ENCODE measurements at places on chromosomes 12 and 14.

DNA sequence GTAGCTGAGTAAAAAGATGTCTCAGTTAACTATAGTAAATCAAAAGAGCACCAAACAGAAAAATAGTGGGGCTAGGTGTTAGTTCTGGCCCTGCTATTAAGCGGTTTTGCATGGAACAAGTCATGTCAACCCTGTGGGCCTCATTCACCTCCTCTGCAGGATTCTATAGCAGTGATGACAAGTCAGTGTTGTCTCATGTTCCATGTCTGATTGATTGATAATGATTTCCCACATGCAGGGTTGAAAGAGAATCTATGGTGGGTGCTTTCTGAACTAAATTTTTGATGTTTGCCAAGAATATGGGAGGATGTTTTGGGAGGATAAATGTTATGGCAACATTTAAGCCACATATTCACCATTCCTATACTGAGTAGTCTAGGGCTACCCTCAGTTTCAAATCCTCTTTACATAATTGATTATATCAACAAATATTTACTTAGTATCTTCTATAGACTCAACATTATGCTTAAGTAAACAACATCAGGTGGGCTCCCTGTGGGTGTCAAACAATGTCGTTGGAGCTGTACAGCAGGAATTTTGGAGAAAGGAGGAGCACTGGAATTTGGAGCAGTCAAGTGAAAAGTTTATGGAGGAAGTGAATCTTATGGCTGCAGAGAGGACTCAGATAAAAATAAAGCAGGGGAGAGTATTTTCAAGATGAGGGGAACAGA lies 48.6 kb downstream of the IRAK3 start:
- DNase-seq = no peak

DNA sequence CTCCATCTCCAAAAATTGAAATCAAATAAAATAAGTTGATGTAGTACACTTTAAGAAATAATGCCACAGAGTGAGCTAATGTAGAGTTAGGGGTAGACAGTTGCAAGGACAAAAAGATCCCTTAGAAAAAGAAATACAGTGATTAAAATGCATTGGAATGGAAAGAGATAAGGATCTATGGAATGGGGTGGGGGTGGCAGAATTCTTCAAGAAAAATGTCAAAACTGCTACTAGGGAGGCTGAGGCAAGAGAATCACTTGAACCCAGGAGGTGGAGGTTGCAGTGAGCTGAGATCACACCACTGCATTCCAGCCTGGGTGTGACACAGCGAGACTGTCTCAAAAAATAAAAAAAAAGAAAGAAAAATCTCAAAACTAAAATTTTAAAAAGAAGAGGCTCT lies 6.5 kb downstream of the OLR1 start:
- no peak for DNase-seq

DNA sequence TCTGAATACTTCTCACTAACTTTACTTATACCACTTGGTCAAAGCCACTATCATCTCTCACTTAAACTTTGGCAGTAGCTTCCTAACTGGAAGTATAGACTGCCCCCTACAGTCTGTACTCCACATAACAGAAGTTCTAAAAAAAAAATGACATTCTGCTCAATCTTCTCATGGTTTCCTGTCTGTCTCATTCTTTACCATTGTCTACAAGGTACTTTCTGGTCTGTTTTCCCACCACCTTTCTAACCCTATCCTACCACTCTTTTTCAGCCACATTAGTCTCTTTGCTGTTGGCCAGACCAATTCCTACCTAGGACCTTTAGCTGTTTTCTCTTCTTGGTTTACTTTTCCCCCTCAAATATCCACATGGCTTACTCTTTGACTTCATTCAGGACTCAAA lies 14.7 kb downstream of the CPSF6 start:
- no peak for DNase-seq

DNA sequence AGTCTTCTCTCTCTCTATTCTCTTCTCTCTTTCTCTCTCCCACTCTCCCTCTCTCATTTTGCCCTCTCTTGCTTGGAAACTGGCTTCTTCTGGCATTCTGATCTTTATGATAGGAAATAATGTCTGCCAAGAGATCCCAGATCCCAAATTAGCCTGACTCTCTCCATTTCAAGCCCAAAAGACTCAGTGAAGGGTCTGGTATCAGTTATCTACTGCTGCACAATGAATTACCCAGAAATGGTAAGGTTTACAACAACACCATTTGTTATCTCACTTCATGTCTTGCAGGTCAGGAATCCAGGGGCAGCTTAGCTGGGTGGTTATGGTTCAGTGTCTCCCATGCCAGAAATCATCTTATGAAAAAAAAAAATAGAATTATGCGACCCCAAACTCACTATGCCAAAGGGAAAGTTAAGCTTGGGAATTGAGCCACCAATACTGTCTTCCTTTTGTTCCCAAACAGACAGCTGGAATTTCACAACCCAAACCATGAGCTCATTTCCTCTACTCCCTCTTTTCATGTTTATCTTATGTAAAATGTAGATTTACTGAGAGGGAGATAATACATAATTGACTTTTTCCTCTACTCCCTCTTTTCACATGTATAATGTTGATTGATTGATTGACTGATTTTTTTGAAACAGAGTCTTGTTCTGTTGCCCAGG lies 67.8 kb upstream of the FICD start:
- no peak for DNase-seq

DNA sequence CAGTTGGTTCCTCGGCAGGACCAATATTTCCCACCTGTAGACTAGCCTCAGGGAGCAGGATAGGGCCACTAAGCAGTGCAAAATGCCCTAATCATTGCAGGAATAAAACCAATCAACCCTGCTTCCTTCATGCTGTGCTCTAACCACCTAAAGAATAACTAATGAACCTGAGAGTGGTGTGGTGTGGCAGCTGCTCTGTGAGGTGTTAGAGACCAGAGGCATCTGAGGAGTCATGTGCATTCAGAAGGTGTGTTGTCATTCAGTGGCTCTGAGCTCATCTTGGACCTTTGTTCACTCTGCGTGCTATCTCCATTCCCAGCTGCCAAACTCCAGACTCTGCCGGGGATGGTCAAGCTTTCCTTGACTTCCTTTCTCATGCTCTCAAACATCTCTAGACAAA lies 136.7 kb upstream of the EGLN3 start:
- DNase-seq = no peak

DNA sequence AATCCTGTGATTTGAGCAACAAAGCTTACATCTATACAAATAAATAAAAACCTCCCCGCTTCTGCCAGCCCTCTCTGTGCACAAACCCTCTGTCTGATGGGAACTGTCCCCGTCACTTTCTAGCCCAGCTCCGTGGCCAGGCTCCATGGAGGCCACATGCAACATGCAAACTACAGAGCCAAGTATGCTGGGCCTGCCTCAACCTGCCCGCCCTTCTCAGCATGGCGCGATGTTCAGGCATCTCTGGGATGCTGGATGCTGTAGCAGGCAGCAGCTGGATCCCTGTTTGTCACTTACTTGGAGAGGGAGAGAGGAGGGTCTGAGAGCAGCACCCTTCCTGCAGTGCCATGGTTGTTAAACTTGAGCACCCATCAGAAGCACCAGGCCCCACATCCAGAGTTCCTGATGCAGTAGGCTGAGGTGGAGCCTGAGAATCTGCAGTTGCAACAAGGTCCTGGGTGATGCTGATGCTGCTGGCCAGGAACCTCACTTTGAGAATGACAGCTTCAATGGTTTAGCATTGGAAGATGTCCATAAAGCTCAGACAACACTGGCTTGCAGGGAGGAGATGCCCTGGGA lies 32.4 kb downstream of the CLMN start:
- DNase-seq = no peak
